Epithelial cell of umbilical artery (primary cell): ENCODE measurements at places on chromosomes 6 and 20. TPM values are rescaled to one million over a fixed set of nuclear protein-coding genes. Genes with fewer than 3 reads are reported as not detected.

The FILIP1 gene
- total RNA-seq, result 12.2 and 16.2 TPM in 2 replicates

The TPD52L2 gene
- 114 and 127 TPM in 2 replicates for total RNA-seq

The KCNB1 gene
- total RNA-seq, result under 0.01 TPM in 1 of 2 replicates, not detected in the other

The TRIM31 gene
- total RNA-seq, result not detected in 2 replicates

The STMN3 gene
- 0.32 and 0.76 TPM in 2 replicates for total RNA-seq
